Skin of body (tissue), 3 donors: ENCODE measurements at places on chromosomes 11 and 22.

DNA sequence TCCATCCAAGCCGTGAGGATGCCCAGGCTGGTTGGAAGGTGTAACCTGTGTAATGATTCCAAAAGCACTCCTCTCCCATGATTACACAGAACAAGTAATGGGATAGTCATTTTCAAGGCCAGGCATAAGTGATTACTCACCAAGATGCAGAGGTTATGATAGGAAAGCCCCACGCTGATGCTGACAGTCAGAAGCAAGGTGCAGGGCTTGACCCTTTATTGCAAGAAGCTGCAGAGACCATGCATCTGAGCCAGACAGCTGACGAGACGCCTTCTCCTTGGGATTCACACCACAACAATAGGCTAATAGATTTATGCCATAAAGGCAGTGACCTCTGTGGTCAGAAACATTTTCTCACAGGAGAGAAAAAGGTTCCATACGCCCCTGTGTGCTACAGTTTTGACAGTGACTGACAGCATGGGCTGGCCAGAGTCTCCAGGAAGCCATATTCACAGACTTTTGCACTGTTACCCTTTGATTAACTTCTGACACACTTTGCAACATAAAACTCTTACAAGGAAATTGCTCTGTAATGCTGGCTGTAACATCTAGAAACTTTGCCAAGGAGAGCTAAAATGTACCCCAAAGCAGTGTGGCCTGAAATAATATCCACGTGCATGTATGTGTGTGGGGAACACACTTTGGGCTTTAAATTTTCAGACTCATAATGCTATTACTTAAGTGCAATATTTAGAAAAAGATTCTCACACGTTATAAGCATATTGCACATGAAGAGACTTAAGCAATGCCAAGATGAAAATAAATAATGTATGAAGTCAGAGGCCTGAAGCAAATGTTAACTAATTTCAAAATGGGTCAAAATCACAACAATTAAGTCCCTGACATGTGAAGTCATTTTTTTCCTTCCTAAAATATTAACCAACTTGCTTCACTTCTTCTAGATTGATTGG lies 1079.0 kb upstream of the TENM4 start:
- DNase-seq, result no peak

DNA sequence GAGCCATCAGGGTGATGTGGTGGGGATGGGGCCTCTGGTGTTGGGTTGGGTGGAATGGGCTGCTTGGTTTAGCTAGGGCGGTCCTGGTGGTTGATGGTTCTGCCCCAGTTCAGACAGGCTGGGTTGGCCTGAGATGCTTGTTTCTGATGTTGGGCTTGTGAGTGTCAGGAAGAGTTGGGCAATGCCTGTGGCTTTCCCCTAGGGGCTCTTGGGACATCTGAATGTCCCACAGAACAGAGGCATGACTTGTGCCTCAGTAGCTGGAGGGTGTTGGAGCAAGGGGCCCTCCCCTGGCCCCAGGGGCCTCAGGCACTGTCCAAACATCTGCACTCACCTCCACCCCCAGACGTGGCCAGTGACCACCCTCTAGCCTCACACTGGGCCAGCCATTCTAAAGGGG lies 14.0 kb upstream of the CTSD start:
- no peak for DNase-seq

- no peak for DNase-seq
Observed at GRCh38 chr11:134801570-134801969, 389.5 kb upstream of the B3GAT1 start.

DNA sequence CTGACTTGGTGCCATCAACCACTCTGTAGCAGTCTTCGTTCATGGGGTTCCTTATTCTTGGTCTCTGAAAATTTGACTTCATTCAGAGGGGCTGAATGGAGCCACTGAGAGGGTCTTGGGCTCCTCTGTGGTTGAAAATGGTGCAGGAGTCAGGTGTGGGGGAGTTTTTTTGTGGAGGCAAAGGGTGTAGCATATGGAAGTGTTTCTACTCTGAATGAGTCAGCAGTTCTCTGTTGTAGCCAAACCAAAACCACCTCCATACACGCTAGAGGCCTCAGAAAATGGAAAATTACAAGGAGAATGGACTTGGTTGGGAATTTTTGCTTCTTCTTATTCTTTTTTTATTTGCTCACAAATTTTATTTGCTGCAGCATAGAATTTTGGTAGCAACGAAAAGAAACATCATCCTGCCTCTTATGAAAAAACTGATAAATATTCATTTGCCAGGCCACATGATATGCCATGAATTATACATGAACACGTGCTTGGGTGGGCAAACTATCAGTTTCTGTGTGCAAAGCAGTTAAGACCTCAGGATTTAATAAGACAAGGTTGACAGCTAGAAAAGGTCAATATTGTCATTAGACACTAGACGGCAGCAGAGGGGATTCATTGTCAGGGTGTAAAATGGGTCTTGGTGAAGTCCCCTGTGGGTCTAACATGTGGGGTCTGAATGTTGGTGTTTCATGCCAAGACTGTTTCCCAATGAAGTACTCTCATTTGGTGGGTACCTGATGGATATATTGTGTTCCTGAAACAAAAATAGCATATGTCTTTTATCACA lies 111.7 kb downstream of the MYO18B start:
- no peak for DNase-seq

GRCh38 chr11:78339945-78340344 lies 77.7 kb downstream of the GAB2 start:
- DNase-seq, result no peak

DNA sequence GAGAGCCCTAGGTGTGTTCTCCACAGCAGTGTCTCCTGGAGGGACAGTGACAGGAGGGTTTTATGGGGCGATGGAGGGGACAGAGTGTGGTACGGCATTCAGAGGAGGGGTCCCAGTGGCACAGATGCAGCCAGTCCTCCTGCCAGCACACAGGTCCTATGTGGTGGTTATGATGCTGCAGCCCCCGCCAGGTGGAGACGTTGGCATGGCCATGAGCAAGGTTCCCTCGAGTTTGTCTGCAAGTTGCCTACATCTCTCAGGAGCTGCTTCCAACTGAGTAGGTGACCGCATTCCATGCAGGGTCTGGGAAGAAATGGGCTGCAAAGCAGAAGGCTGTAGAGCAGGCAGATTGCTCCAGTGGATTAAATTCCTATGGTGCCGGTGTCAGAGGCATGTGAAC lies 646.0 kb downstream of the TBC1D22A start:
- no peak for DNase-seq

GRCh38 chr11:127454856-127455255 lies 454.3 kb upstream of the KIRREL3 start:
- no peak for DNase-seq

GRCh38 chr22:27513021-27513420 lies 288.5 kb downstream of the MN1 start:
- DNase-seq, result no peak

DNA sequence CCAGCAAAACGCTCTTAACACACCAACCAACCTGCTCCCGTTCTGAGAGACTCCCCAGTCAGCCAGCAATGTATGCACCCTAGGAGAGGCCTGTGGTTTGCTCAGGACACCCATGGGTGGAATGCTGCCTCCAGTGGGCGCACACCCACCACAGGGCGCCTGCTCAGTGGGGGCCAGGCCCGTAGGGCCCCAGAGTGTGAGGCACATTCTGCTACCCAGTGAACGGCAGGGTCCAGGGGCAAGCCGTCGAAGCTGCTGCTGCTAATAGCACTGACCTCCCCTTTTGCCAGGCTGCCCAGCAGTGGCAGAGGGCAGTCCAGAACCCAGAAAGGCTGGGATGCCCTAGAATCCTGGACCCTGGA lies 12.8 kb downstream of the B3GAT1 start:
- DNase-seq, result no peak

DNA sequence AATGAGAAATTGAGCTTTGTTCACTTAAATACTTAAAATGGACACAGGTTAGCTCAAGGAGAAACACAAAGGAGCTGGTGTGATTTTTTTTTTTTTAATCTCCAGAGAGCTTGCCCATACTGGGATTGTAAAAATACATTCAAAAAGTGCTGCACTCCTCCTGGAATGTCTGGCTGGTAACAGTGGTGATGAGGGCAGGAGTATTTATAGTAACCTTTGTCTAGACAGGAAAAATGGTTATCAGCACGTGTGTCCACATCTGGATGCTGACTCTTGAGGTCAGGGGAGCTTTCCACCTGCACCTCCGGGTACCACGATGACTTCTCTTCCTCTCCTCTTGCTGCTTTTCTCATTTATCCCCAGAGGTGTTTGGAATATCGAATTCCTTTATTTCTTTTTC lies 30.1 kb downstream of the EXT2 start:
- no peak for DNase-seq

- DNase-seq, result peak; percentile 44
Observed at GRCh38 chr22:39496131-39496838, 5.8 kb upstream of the MIEF1 start.

DNA sequence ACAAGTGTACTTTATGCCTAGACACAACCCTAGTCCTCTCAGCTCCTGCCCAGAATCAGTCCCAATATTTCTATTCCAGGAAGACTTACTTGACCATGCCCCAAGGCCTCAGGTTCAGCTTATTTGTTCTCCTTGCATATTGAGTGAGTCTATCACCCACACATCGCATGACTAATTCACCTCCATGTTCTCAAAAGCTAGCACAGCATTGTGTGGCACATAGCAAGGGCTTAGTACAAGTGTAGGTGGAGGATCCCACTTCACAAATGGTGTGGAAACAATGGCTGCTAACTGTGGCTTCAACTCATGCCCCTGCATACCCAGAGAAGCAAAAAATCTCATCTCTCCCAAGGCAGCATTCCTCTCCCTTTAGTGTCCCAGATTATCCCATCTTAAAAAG lies 602.6 kb upstream of the API5 start:
- no peak for DNase-seq

- no peak for DNase-seq
Observed at GRCh38 chr11:20248871-20249270, 88.6 kb upstream of the DBX1 start.

DNA sequence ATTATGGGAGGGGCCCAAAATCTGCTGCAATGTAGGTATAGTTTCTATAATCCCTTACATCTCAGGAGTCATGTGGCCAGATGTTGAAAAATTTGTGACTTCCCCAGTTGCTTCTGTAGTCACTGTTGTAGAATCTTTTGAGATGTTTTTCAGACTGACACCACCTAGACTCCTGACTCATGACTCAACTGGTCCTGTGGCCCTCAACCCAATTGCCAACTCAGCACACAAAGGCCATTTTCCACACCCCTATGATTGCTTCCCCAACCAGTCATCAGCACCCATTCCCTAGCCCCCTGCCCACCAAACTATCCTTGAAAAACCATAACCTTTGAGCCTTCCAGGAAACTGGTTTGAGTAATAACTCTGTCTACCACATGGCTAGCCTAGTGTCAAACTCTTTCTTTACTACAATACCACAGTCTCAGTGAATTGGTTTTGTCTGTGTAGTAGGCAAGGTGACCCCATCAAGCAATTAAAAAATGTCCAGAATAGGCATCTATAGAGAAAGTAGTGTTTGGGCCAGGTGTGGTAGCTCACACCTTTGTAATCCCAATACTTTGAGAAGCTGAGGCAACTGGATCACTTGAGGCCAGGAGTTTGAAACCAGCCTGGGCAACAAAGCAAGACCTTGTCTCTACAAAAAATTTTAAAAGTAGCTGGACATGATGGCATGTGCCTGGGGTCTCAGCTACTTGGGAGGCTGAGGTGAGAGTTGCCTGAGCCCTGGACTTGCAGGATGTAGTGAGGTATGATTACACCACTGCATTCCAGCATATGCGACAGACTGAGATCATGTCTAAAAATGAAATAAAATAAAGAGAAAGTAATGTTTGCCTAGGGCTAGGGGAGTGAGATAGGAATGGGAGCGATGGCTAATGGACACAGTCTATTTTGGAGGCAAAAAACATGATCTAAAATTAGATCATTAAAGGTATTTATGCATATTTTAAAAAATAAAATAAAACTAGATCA lies 24.1 kb upstream of the FEZ1 start:
- DNase-seq, result no peak

- no peak for DNase-seq
Observed at GRCh38 chr11:14973621-14974514, 1.7 kb upstream of the CALCA start.

DNA sequence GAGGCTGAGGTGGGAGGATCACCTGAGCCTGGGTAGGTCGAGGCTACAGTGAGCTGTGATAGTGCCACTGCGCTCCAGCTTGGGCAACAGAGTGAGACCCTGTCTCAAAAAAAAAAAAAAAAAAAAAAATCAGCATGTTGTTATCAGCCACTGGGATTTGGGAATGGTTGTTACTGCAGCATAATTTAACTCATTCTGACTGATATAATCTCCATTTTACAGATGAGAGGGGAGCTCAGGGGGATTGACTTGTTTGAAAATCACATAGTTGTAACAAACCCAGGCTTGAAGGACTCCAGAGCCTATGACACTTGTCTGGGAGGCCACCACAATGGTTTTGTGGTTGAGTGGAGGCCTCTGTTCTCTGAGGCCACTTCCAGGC lies 3.0 kb upstream of the SEPTIN3 start:
- DNase-seq, result no peak

DNA sequence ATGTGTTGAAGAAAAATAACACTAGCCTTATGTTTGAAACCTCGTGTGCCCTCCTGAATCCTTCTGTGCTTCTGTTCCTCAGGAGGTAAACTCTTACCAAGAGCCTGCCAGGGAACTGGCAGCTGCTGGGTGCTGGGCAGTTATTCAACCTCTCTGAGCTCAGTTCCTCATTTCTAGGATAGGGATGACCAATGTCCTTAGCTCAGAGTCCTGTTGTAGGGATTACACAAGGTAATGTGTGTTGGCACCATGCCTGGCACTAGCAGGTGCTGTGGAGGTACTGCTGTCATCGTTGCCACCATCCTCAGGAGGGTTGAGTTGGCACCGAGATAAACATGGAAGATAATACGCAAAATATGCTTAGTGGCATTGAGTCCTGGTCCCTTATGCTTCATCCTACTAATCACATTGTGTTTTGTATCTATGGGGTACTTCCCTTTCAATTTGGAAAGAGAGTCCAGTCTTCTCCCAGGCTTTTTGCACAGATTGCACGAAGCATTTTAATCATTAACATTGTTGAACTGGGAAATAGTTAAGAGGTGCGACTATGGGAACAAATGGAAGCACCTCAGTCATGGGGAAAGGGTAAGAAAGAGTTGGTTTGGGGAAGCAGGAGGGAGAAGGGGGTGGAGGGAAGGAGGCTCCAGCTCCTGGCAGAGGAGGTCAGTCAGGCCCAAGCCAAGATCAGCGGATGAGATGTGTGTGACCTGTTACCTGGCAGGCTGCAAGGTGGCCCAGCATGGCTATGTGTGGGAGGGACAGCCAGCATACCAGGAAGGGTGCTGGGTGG lies 56.7 kb downstream of the CABIN1 start:
- DNase-seq, result no peak

- no peak for DNase-seq
Observed at GRCh38 chr11:83166193-83166866, 9.4 kb downstream of the PCF11 start.
